NCI-H774 (cell line): ENCODE measurements at places on chromosomes 16 and 17.

DNA sequence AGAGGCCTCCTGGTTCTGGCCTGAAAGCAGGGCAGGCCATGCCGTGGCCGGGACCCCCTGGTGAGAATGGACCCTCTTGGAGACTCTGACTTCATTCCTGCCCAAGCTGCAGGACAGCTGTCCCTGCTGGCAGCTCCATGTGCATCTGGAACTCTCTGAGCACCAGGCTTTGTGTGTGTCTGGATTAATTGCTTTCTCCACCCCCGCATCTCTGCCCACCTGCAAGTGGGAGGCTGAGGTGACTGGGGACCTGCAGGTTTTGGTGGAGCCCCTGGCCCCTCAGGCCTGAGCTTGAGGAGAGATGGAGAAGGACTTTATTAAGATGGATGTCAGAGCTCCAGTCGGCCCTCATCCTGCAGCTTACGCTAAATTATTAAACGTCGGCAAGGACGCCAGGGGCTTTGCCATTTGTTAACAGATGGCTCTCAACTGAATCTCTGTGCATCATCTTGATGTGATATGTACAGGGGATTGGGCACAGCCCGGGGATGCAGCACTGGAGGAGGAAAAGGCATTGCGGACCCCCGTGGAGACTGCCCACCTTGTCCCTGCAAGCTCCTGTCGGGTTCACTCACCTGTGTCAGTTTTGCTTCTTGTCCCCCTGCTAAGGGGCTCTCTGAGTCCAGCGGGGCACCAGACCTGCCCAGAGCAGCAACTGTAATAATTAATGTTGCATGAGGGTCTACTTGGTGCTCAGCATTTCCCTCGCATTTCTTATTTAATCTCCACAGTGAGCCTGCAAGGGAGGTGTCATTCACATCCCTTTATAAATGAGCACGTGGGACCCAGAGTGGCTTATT lies 154.1 kb upstream of the RPL38 start:
- DNase-seq, result no peak

GRCh38 chr17:29968271-29968670 lies 26.8 kb downstream of the EFCAB5 start:
- DNase-seq, result no peak

DNA sequence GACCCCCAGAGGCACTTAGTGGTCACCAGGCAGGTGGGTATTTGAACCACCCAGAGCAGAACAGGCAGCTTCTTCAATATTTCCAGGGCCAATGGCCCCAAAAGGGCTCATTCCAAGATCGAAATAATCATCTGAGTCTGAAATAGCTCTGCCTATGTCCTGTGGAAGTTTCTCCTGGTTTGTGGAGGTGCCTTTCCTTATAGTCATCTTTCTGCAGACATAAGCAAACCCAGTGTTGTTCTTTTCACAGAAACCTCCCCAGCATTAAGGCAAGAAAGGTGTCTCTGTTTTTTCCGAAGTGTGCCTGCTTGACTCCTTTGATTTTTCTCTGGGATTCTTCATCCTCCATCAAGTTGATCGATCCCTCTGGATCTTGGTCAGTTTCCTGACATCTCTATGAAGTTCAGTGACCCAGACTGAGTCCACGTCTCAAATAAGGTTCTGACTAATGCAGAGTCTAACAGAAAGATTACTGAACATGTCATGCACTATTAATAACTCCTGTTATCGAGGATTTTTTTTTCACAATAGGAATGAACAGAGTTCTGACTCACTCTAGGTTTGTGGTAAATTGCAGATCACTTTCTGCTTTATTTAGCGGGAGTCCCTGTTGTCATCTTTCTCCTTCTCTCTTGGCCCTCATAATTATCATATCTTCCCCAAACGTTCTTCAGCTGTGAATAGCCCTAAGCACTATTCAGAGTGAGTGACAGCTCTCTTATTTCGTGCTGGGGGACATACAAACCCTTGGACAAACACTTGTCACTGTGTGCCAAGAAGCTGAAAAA lies 1.5 kb downstream of the LRRC3C start:
- no peak for DNase-seq

GRCh38 chr16:88702371-88703210 lies 3.6 kb downstream of the RNF166 start:
- DNase-seq, result no peak

- no peak for DNase-seq
These were observed 16.5 kb upstream of the SLC35G3 start for GRCh38 chr17:35210741-35211140.

DNA sequence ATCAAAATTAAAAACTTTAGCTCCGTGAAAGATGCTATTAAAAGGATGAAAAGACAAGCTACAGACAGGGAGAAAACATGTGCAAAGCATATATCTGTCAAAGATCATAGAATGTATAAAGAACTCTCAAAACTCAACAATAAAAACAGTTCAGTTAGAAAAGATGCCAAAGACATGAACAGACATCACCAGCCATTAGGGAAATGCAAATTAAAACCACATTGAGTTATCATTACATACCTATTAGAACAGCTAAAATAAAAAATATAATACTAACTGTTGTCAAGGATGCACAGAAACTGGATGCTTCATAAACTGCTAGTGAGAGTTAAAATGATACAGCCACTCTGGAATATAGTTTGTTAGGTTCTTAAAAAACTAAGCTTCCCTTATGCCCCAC lies 58.8 kb downstream of the NFATC3 start:
- no peak for DNase-seq

GRCh38 chr16:67694611-67695010 lies 24.5 kb downstream of the GFOD2 start:
- no peak for DNase-seq

GRCh38 chr16:56833243-56833970 lies 31.6 kb upstream of the SLC12A3 start:
- no peak for DNase-seq

- no peak for DNase-seq
These were observed 32.3 kb downstream of the BRCA1 start for GRCh38 chr17:43092901-43093300.

DNA sequence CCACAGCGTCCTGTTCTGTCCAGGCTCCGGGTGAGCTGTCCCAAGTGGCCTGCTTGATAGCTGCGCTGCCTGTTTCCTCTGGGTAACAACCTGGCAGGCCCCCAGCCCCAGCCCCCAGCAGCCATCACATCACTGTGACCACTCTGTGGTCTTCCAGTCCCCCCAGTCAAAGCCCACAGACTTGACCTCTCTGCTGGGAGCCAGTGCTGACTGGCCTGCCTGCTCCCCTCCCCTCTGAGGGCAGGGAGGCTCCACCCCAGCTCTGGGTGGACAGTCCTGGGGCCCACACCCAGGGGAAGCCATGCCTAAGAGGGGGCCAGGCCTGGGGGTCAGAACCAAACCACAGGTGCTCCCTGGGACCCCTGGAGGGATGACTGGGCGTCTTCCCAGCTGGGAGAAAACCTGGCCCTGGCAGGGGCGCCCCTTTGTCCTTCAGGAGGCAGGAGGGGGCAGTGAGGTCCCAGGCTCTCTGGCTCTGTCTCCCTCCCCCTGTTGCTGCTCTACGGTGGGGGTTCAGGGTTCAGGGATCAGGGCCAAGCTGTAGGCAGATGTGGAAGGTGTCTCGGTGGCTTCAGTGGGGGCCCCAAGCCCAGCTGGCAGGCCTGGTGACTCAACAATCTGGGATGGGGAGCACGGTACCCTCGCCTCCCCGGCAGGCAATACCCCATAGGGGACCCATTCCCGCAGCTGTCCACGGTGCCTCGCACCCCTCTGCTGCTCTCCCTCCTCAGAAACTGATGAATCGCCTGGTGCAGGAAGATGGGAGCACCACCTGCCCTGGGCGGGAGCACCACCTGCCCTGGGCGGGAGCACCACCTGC lies 1.8 kb upstream of the SLC16A3 start:
- no peak for DNase-seq

DNA sequence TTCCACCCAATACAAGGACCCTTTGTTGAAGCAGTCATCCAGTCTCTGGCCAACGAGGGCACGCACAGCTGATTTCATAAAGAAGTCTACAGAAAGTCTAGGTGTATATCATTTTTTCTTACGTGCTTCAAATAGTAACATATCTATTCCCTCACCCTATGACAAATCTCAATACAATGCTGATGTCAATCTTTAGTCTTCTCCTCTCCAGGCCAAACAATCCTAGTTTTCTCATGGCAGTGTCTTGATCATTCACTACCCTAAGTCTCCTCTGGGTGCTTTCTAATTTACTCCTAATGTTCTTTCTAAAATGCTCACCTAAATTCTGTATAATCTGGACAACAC lies 92.6 kb downstream of the CACNG1 start:
- DNase-seq, result no peak

DNA sequence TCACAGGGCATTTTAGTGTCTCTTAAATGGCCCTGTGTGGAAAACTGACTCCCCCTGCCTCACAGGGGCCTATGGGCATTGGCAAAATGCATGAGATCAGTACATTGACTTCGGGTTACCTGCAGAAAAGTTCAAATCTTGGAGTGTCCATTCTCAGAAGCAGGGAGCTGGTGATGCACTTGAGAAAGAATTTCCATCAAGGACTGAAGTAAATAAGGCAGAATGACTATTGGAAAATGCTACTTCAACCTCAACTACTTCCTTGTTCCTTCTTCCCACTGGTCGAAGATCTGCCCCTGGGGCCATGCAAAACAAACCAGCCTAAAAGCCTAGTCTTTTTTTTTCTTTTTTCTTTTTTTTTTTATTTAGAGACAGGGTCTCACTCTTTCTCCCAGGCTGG lies 13.8 kb upstream of the GSDMA start:
- DNase-seq, result no peak

GRCh38 chr17:5629128-5629527 lies 44.8 kb upstream of the NLRP1 start:
- DNase-seq, result no peak

DNA sequence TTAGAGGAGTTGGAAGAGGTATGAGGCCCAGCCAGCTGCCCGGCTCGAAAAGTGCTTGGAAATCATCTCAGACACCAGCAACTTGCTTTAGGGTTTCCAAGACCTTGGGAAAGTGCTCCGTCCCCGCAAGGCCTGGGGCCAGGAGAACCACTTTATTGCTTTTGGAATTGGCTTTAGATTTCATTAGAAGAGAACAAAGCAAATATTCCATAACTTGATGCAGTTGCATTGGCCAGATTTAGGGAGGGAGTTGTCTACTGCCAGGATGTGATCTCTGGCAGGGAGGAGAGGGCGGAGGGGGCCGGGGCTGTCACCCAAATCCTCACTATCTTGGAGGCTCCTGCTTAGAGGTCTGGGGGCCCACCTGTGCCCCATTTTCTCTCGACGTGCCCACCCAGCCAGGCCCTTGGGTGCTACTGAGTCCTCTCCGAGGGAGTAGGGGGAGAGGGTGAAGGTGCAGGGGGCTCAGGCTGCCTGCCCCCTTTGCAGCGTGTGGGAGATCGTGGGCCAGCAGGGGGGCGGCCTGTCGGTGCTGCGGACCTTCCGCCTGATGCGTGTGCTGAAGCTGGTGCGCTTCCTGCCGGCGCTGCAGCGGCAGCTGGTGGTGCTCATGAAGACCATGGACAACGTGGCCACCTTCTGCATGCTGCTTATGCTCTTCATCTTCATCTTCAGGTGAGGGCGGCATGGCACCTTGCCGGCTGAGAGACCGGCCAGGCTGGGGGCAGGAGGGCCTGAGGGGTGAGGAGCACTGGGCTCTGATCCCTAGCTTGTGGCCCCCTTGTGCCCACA lies 30.6 kb downstream of the CACNA1G start:
- DNase-seq, result no peak

GRCh38 chr16:75058806-75059205 lies 57.8 kb downstream of the LDHD start:
- no peak for DNase-seq

DNA sequence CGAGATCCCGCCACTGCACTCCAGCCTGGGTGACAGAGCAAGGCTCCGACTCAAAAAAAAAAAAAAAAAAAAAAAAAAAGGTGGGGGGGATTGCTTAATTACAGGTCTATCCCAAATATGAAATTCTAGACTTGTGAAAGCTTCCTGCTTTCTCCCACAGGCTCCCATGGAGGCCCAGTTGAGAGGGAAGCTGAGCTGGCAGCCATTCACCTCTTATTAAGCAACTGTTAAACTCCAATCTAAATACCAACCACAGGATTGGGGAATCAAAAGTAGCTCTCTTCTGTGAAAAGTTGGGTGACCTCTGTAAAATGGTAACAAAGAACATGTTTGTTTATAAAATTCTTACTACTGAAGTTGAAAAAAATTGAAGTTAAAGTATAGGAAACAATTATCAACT lies 45.8 kb upstream of the STAC2 start:
- no peak for DNase-seq

- DNase-seq, result no peak
These were observed 112.3 kb downstream of the PRKCA start for GRCh38 chr17:66414561-66415175.

DNA sequence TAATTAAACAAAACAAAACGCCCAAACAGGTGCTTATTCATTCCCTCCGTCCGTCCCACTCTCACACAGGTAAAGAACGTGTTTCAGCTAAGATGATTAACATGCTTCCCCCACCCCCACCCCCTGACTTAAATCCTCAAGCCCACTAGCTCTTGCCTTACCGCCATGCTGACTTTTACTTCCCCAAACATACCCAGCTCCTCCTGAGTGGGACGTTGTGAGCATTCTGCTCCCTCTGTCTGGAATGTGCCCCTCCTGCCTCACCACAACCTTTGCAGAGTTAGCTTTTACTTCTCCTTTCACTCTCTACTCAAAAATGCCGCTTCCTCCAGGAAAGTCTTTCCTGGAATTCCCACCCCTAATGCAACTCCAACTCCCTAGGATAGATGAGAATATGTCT lies 774.0 kb upstream of the RBFOX1 start:
- DNase-seq, result no peak

- DNase-seq, result no peak
These were observed 28.2 kb downstream of the GJC1 start for GRCh38 chr17:44801880-44802279.

DNA sequence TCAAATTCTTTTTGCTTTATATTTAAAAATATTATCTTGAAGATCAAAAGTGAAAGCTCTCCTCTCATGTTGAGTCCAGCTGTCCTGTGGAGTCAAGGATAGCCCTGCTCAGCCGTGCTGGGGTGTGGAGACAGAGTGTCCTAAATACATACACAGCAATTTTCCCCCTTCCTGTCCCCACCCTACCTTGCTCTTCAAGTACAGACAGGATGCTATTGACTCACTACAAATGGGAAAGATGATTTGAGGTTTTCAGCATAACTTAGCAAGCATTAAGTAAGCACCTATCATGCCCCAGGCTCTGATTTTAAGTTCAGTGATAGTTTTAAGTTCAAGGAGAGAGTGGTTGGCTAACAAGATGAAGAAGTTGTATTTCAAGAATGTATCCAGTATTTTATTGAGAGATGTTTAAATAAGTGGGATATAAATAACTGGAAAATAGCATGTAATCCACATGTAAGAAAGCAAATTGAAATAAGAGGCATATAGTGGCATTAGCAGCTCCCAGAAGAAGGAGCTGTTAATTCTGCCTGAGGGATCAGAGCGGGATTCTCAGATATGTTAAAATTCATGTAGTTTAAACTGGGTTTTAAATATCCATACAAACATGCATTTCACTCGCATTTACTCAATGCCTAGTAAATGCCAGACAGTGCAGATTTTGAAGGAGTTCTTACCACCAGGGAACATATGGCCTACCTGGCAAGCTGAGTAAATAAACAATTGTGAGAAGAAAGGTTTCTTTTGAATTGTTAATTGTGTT lies 183.5 kb upstream of the ANKFN1 start:
- DNase-seq, result no peak
